ENCODE measurements at places on chromosomes 2 and 18.

DNA sequence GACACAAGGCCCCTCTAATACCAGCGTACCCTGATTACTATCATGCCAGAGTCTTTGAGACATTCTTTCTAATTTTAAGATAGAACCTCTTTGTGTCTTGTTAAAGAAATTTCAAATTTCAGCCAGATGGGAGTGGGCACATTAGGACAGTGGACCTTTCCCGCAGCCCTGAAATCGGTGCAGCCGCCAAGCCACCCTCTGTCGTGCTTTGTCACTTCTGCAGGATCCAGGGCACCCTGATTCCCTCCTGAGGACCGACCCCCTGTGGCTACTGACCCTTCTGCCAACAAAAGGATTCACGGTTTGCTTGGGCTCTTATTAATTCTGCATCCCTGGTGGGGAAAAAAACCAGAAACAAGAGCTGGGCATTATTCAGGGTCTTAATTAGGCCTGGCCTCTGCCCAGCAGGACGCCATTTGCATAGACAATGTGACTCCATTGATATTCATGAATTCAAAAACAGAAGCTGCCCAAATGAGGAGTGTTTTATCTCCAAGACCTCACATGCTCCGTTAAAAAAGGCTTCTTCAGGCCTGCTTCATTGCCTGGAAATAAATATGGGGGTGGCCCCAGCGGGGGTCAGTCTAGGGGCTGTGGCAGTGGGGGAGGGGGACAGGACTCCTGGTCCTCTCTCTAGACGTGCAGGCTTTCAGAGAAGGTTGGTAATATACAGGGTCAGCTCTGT lies 116.9 kb downstream of the ALPK2 start:
- DNase-seq, result no peak

- no peak for DNase-seq
Observed at GRCh38 chr2:8435608-8436007, 246.2 kb upstream of the ID2 start.

- no peak for DNase-seq
Observed at GRCh38 chr2:149152469-149152953, 114.0 kb downstream of the LYPD6B start.

DNA sequence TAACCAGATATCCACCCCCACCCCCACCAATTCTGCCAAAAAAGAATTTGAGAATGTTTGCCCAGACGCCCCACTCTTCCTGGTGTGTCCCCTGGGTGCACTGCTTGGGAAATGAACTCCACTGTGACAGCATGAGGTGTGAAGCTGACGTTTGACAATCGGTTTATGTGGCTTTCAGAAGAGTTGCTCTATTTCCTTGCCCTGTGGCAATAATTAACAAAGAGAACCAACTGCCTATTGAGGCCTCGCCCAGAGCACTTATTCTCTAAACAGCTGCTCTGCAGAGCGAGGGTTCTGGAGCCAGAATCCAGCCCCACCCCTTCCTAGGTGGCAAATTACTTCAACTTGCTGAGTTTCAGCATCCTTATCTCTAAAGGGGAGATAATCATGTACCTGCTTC lies 115.8 kb upstream of the SIX3 start:
- DNase-seq, result no peak

GRCh38 chr18:3554811-3555427 lies 104.9 kb downstream of the TGIF1 start:
- DNase-seq, result no peak

- DNase-seq, result no peak
Observed at GRCh38 chr18:35178260-35178659, 62.6 kb upstream of the ZNF397 start.

GRCh38 chr2:49241991-49242390 lies 87.7 kb upstream of the FSHR start:
- no peak for DNase-seq

DNA sequence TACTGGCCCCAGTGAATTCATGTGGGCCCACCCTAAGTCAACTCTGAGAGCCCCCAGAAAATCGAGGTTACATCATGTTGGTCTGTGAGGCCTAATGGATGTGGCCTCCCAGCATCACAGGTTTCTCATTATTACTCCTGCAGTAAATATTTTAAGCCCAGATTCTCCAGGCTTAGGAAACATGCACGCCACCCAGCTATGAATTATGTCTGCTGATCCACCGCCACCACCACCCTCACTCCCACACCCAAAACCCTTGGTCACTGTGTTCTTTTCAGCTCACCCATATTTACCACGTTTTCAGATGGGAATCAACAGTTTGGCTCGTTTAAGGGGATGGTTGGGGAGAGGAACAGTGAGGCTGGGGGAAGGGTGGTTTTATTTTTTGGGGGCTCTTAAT lies 128.6 kb downstream of the NCK2 start:
- DNase-seq, result no peak

GRCh38 chr2:112153179-112153490 lies 14.9 kb downstream of the FBLN7 start:
- DNase-seq, result no peak

GRCh38 chr2:136254681-136255080 lies 136.7 kb upstream of the CXCR4 start:
- no peak for DNase-seq

DNA sequence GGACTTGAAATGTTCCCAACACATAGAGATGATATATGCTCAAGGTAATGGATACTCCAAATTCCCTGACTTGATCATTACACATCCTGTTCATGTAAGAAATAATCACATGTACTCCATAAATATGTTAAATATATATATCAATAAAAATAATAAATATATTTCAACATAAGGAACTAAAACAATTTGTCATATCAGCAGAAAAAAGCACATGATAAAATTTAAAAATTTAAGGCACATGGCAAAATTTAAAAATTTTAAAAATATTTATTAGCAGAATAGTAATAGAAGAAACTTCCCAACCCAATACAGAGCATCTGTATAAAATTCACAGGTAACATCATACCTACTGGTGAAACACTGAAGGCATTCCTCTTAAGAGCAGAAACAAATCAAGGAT lies 109.6 kb upstream of the KYNU start:
- no peak for DNase-seq

DNA sequence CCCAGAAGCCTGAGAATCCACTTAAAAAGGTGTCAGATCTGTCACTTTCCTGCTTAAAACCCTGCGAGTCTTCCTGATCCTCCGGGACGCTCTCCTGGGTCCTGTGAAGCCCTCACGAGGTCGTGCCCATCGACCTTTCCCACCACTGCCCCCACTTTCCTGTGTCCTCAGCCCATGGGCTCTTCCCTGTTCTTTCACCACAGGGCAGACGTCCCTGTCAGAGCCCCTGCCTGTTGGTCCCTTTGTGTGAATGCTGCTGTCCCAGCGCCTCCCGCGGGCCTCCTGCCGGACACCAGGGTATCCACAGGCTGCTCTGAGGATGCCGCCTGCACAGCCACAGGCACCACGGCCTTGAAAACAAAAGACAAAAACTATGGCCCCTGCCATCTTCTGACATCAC lies 125.6 kb downstream of the TMEM18 start:
- no peak for DNase-seq

DNA sequence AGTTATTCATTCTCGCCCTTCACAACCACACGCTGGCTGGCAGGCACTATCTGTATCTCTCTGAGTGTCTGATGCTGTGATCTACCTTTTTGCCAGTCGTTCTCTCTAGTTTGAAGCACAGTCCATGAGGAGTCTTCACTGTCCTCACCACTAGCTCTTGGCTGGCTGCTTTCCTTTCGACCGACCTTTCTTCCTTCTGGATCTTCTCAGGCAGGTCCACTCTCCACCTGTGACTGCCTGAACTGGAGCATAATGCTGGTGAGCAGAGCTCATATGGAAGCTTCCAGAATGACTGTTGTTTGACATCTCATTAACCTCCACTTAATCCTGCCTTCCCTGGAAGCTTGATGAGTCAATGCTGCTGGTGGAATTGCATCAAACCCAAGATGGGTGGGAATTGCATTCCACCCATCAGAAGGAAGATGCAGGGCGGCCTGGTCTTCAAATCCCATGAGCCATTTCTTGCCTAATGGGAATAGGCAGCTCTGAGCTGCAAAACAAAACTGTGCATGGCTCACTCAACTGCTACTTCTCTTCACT lies 283.5 kb upstream of the HDAC4 start:
- DNase-seq, result no peak

DNA sequence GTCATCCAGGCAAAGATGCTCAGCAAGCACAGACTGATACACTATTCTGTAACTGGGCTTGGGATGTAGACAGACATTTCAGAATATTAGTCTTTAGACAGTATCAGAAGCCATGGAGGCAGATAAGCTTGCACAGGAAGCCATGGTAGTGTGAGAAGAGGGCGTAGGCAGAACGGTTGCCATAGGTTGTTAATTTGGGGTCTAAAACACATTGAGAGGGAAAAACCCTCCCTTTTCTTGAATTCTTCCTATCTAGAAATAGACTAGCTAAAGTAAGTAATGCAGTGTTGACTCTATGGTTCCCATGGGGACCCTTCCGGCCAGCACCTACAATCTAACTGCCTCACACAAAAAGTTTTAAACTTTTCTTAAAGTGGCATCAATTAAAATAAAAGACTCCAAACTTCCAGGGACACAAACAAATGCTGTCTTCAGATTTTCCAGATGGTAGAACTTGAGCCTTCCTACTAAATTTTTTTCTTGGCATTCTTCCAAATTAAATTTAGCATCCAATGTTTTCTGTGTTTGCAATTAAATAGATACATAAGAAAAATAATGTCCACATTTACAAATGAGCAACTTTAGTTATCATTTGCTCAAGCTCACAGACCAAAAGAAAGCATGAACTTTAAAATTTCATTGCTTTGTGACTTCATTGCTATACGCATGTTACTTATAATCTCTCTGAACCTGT lies 1.9 kb downstream of the PRKRA start:
- DNase-seq, result no peak

DNA sequence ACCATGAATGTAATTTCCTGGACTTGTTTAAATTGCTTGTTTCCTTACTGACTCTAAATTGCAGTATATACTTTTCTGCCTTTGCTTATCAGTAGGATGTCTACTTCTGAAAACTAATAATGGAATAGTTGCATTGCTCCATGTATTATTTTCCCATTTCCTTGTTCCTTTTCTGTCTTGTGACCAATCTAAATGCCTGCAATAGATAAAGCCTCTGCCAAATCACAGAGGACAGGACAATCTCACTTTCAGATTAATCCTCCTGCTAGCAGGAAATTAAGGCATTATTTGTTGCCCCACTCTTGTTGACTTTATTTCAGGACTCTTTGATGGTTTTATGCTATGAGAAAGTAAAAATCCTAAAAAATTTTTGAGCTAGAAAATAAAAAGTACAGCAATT lies 4.7 kb upstream of the ESCO1 start:
- DNase-seq, result no peak

DNA sequence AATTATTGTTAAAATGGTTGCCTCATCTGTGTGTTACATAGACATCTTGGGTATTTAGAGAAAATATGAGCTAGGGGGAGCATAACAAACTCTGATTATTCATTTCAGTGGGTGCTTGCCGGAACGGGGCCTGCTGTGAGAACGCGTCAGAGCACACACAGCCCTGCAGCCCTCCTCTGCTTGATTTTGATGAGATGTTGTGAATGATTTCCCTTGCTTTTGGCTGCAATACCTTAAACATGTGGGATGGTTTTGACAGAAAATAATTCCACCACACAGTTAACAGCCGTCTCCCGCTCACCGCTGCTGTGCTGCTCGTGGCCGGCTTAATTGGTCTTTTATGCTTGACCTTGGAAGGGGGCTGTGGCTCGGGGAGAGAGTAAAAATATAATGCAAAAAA lies 49.9 kb upstream of the TXNDC2 start:
- DNase-seq, result no peak

- no peak for DNase-seq
Observed at GRCh38 chr2:86039963-86040655, 65.6 kb downstream of the POLR1A start.
